ENCODE measurements at places on chromosomes 3 and 15.

DNA sequence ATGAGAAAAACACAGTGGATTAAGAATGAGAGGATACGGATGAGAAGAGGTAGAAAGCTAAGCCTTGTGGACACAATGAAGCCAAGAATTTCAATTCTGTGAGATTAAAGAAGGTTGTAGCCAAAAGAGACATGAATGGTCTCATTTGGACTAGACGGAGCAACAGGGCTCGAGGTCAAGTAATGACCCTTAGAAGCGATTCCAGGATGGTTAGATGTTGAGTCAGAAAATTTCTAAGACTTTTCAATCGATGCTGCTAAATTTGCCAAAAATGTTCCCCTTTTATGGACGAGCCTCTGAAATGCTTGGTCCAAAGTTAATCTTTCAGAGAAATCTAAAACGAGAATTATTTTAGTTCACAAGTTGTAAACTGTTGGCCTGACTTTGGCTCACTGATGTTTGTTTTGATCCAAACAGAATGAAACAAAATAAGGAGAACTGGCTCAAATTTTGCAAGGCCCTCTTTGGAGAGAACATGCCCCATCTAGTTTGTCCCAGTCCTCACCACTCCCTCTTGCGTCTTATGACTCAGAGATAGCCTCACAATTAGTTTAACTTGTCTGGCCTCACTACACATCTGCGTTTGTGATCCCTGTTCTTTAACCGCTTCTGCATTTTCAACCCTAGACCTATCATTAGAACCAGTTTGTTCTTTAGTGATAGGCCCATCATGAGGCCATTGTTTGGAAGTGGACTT, 235.5 kb downstream of the PDZRN3 start:
- no peak overlapping the region for H3K27ac ChIP-seq
- ATAC-seq = no peak
- H3K36me3 ChIP-seq = no peaks in the 10 kb centered on the region
- no peaks in the 10 kb centered on the region for H3K27me3 ChIP-seq
- H3K4me3 ChIP-seq = no peak overlapping the region

- H3K4me3 ChIP-seq = no peak overlapping the region
- H3K27ac ChIP-seq = no peak overlapping the region
- H3K4me1 ChIP-seq = no peaks in the 10 kb centered on the region
- ATAC-seq = no peak
Observed at GRCh38 chr3:111917300-111917699, 58.2 kb downstream of the PHLDB2 start.

GRCh38 chr3:78963771-78964170, 804.0 kb downstream of the ROBO1 start:
- no peaks in the 10 kb centered on the region for H3K27me3 ChIP-seq
- no peaks in the 10 kb centered on the region for H3K4me1 ChIP-seq
- no peak overlapping the region for H3K4me3 ChIP-seq
- H3K36me3 ChIP-seq = no peaks in the 10 kb centered on the region
- ATAC-seq = no peak

GRCh38 chr3:138381413-138381901, 33.1 kb downstream of the MRAS start:
- H3K27ac ChIP-seq = no peak overlapping the region
- H3K27me3 ChIP-seq = peaks cover 74% of the 10 kb centered on the region
- no peak for ATAC-seq
- H3K36me3 ChIP-seq = no peaks in the 10 kb centered on the region
- H3K4me1 ChIP-seq = no peaks in the 10 kb centered on the region
- H3K4me3 ChIP-seq = no peak overlapping the region

GRCh38 chr15:63593705-63594671, 3.2 kb upstream of the FBXL22 start:
- H3K4me1 ChIP-seq = peaks cover 55% of the 10 kb centered on the region
- H3K27ac ChIP-seq = peak overlapping the region; percentile 82
- H3K36me3 ChIP-seq = peaks cover 51% of the 10 kb centered on the region
- no peak overlapping the region for H3K4me3 ChIP-seq

DNA sequence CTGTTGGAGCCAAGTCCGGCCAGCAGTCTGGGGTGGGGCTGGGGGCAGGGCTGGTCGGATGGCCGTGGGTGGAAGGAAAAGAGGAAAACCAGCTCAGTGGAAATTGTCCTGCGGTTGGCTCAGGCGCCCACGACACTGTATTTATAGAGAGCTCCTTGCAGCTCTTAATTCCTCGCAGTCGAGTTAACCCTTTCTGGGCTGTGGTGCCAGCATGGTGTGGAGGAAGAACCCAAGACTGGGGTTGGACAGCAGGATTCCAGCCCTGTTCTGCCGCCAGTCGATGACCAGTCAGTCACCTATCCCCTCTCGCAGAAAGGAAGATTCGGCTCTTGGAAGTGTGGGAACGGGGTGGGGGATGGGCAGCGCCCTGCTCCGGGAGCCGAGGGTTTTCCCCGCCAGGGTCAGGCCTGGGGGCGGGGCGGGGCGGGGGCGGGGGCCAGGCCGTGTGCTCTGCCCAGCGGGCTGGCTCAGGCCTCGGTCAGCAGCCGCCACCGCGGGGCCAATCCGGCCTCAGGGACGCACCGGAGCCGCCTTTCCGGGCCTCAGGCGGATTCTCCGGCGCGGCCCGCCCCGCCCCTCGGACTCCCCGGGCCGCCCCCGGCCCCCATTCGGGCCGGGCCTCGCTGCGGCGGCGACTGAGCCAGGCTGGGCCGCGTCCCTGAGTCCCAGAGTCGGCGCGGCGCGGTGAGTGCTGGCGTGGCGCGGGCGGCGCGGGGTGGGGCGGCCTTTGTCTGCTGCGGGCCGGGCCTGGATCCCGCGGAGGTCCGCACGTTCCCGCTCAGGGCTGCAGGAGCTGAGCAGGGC, at the start of gene CD276:
TSS of gene CD276 (plus strand) at position 607 of the 804 bp plus-strand sequence. CDS start 15,257 bp downstream, outside the sequence.
- peaks cover 55% of the 10 kb centered on the region for H3K27me3 ChIP-seq
- peaks cover 13% of the 10 kb centered on the region for H3K4me1 ChIP-seq
- H3K27ac ChIP-seq = no peak within 1 kb of the TSS
- peak within 1 kb of the TSS; percentile 67 for H3K4me3 ChIP-seq

DNA sequence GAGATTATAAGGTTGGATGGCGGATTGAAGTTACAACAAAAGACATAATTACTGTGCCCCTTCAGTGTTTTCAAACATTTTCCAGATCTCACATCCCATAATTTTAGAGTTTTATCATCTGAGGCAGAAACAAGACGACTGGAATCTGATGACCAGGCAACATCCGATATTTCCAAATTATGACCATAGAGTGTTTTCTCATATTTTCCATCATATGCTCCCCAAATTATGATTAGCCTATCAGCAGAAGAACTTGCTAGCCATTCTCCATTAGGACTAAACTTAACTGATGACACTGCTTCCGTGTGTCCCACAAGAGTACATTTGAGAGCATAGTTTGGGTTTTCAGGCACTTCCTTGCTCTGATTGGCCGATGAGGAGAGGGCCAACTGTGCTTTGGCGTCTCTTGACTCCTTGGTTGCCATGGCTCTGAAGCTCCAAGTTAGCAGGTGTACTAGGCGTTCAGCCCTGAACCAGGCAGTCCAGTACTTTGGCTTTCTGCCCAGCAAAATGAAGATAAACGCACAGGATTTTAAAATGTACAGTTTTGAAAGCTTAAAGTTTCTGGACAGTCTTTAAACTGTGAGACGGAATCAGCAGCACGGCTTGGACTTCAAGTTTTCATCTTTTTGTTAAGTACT, 638 bp downstream of the WDR5B start:
- H3K27ac ChIP-seq = peak overlapping the region; percentile 93
- H3K36me3 ChIP-seq = peaks cover 28% of the 10 kb centered on the region
- H3K4me1 ChIP-seq = peaks cover 54% of the 10 kb centered on the region
- H3K4me3 ChIP-seq = peak overlapping the region; percentile 86
- peak; percentile 74 for ATAC-seq

DNA sequence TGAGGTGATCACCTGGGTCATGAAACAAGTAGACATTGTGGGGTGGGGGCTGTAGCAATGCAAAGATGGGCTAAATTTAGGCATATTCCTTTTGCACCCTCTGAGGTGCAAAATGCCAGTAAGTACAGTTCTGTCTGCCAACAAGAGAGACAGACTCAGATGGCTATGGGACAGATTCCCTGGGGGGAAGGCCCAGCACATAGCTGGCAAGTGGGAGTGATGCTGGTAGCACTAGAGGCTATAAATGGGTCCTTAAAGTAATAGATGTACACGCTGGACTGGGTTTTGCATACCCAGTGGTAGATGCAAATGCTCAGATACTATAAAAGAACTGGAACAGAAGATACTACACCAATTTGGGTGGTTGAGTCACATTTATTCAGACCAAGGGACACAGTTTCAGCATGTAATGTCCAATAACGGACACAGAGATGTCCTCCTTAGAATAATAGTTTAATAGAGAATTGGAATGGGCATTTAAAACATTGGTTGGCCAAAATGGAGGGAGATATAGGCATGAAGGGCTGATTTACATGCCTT, 67.4 kb upstream of the RNU6-1 start:
- H3K36me3 ChIP-seq = no peaks in the 10 kb centered on the region
- ATAC-seq = no peak
- H3K27me3 ChIP-seq = peaks cover 46% of the 10 kb centered on the region
- H3K4me1 ChIP-seq = peaks cover 16% of the 10 kb centered on the region

DNA sequence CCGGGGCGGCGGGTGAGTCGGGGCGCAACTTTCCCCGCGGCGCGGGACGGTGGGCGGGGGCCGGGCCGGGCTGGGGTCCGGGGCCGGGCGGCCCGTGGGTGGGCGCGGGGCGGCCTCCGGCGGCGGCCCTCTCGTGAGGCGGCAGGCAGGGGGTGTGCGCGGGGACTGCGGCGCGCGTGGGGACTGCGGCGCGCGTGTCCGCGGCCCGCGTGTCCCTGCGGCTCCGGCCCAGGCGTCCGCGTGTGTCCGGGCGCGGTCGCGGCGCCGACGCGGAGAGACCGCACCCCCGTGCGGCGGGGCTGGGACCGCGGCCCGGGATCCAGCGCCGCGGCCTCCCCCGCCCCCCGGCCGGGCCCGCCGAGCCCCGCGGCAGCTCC, 349 bp downstream of the PLXNA1 start:
- H3K27ac ChIP-seq = no peak overlapping the region
- peaks cover 24% of the 10 kb centered on the region for H3K27me3 ChIP-seq
- no peak overlapping the region for H3K4me3 ChIP-seq
- peaks cover 55% of the 10 kb centered on the region for H3K4me1 ChIP-seq

DNA sequence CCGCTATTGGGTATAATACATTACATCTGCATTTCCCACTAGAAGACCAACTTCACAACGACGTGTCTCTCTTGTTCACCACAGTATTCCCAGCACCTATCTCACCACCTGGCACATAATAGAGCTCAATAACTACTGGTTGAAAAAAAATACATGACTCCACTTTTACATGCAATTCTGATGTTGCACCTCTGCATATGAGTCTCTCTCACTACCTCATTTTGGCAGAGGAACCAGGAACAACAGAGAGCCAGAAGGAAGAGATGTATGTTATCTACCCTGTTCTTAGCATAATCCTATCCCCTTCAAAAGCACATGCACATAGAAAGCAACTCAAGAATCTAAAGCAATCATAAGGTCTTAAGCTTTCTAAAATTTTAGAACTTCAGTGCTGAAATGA, 61.6 kb downstream of the SHQ1 start:
- no peaks in the 10 kb centered on the region for H3K27me3 ChIP-seq
- ATAC-seq = no peak
- H3K4me1 ChIP-seq = no peaks in the 10 kb centered on the region

- ATAC-seq = no peak
- H3K27me3 ChIP-seq = no peaks in the 10 kb centered on the region
- H3K4me3 ChIP-seq = no peak overlapping the region
- peaks cover 43% of the 10 kb centered on the region for H3K36me3 ChIP-seq
Observed at GRCh38 chr15:100572362-100572983, 29.5 kb downstream of the LINS1 start.

- no peaks in the 10 kb centered on the region for H3K4me1 ChIP-seq
- no peaks in the 10 kb centered on the region for H3K36me3 ChIP-seq
- no peak overlapping the region for H3K27ac ChIP-seq
- H3K4me3 ChIP-seq = no peak overlapping the region
- ATAC-seq = no peak
Observed at GRCh38 chr3:8278448-8278847, 223.2 kb upstream of the LMCD1 start.

DNA sequence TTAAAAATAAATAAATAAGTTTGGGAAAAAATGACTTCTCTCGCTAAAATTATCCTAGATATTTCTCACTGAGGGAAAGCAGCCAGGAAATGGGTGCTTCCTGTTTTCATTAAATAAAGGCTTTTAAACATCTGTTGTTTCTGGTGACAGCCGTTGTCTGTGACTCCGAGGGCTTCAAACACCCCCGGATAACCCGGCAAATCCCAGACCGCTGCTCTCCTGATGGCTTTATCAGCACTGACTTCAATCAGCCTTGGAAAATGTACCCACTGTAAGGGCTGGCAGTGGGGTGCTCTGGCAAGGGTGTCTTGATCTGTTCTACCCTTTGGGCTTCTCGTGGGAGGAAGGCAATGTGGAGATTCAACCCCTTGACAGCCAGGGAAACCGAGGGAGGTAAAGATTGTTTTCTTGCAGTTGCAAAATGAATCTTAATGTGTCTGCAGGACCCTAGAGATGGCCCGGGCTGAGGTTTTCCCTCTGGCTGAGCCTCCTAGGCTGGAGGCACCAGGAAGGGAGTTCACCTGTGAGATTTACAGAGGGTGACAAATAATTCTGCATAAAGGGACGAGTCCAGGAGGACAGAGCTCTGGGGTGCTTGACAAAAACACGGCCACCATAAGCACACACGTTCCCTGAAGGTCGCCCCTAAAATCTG, 33.6 kb upstream of the SEC13 start:
- H3K4me3 ChIP-seq = no peak overlapping the region
- no peak for ATAC-seq
- no peak overlapping the region for H3K27ac ChIP-seq
- H3K36me3 ChIP-seq = no peaks in the 10 kb centered on the region
- no peaks in the 10 kb centered on the region for H3K27me3 ChIP-seq

DNA sequence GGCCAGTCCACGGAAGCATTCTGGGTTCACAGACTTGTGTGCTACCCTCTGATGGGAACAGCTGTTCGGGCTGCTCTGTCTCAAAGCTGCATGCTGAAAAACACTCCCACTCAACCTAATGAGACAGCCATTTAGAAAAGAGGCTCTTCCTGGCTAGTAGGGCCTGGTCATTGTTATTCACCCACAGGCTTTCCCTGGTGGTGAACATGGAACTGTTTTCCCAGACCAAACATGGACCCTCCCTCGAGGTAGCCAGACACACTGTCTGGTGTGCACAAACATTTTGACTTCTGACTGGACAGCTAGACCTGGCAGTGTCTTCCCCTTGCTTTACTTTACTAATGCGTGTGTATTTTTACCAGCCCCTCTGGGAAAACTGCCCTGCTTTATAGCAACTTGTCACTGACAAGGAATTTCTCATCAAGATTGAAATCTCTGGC, 39.0 kb downstream of the MECOM start:
- ATAC-seq = no peak
- H3K36me3 ChIP-seq = no peaks in the 10 kb centered on the region
- no peak overlapping the region for H3K4me3 ChIP-seq
- H3K27me3 ChIP-seq = no peaks in the 10 kb centered on the region

GRCh38 chr3:122940628-122941086, 86.9 kb downstream of the SEMA5B start:
- ATAC-seq = no peak
- no peak overlapping the region for H3K4me3 ChIP-seq
- no peak overlapping the region for H3K27ac ChIP-seq
- peaks cover 11% of the 10 kb centered on the region for H3K4me1 ChIP-seq
- peaks cover 7% of the 10 kb centered on the region for H3K27me3 ChIP-seq

Measured in stimulated activated memory B cell treated with anti-CD40 and anti-IgM and Interleukin-4, amounts not matched to agents 10 μg/mL and 1 μg/mL and 100 μg/mL, for 72 hours (primary cell).